Mesenchymal stem cell (in vitro differentiated cells and primary cell): ENCODE measurements at places on chromosomes 12 and 14.

- H3K27me3 ChIP-seq: no peaks in the 10 kb centered on the region
- H3K27ac ChIP-seq: no peak overlapping the region
- no peak for DNase-seq
- H3K4me1 ChIP-seq: no peaks in the 10 kb centered on the region
- H3K36me3 ChIP-seq: peaks cover 85% of the 10 kb centered on the region
These were observed 16.5 kb downstream of the PWP1 start for GRCh38 chr12:107702106-107702505.

DNA sequence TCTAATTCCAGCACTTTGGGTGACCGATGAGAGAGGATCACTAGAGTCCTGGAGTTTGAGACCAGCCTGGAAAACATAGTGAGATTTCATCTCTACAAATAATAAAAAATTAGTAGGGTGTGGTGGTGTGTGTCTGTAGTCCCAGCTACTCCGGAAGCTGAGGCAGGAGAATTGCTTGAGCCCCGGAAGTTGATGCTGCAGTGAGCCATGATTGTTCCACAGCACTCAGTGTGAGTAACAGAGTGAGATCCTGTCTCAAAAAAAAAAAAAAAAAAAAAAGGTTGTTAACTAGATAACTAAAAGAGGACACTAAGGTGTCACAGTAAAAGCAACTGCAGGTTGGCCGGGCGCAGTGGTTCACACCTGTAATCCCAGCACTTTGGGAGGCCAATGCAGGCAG is 121.3 kb upstream of the MAX start:
- no peak for DNase-seq
- H3K36me3 ChIP-seq: no peaks in the 10 kb centered on the region
- H3K4me3 ChIP-seq: no peak overlapping the region
- no peaks in the 10 kb centered on the region for H3K27me3 ChIP-seq
- H3K27ac ChIP-seq: no peak overlapping the region

GRCh38 chr12:79885911-79886490 is 48.9 kb downstream of the PPP1R12A start:
- no peaks in the 10 kb centered on the region for H3K27me3 ChIP-seq
- no peaks in the 10 kb centered on the region for H3K36me3 ChIP-seq
- H3K4me3 ChIP-seq: no peak overlapping the region
- no peak overlapping the region for H3K27ac ChIP-seq
- H3K4me1 ChIP-seq: peaks cover 1% of the 10 kb centered on the region
- no peak for DNase-seq

GRCh38 chr14:103908580-103908979 is 19.7 kb upstream of the TDRD9 start:
- DNase-seq: no peak
- H3K36me3 ChIP-seq: peaks cover 12% of the 10 kb centered on the region
- H3K27me3 ChIP-seq: no peaks in the 10 kb centered on the region
- no peak overlapping the region for H3K4me3 ChIP-seq

DNA sequence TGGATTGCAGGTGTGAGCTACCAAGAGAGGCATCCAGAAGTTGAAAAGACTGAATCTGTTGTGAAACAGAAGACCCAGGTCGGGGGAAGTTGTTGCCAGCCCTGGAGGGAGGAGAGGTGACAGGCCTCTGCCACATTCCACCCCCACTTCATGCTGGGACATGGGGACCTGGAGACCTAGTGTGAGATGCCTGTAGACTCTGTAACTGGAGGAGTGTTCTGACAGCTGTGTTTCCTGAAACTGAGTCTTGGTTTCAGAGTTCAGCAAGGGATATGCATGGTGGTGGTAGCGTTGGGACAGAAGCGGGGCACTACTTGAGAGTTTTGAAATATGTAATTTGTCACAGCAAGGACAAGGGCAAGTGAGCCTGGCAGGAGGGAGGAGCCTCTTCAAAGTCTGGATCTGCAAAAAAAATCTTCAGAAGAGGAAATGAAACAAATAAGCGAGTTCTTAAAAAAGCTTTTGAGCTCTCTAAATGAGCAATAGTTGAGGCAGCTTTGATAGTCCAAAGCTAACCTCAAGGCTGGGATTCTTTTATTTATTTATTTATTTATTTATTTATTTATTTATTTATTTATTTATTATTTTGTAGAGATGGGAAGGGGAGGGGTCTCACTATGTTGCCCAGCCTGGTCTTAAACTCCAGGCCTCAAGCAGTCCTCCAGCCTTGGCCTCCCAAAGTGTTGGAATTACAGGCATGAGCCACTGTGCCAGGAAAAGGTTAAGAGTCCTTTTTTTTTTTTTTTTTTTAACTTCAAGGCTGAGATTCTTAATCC is 58.9 kb upstream of the EEA1 start:
- no peak for DNase-seq
- no peaks in the 10 kb centered on the region for H3K27me3 ChIP-seq
- no peaks in the 10 kb centered on the region for H3K36me3 ChIP-seq
- H3K4me1 ChIP-seq: no peaks in the 10 kb centered on the region

DNA sequence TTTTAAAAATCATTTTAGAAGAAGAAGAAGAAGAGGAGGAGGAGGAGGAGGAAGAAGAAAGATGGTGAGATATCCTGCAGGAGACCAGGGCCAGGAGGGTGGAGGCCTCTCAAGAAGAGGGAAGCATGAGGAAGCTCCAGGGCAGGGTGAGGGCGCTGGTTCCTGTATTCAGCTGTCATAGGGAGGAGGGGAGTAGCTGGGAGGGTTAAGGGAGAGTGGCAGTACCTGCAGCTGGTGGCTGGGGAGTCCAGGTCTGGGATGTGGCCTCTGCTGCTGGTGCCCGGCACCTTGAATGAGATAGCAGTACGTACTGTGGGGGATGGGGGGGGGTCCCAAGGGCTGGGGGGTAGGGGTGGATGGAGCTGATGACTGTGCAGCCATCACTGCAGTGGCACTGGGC is 9.8 kb downstream of the RBP5 start:
- H3K4me3 ChIP-seq: no peak overlapping the region
- no peaks in the 10 kb centered on the region for H3K27me3 ChIP-seq
- no peak overlapping the region for H3K27ac ChIP-seq
- peaks cover 2% of the 10 kb centered on the region for H3K4me1 ChIP-seq
- no peak for DNase-seq

GRCh38 chr14:104085032-104085888 is at the start of gene ASPG:
Gene ASPG, plus strand, starts transcription at chr14:104085700. Its CDS starts 71 bp downstream, at chr14:104085771.
- no peak within 1 kb of the TSS for H3K4me3 ChIP-seq
- H3K27ac ChIP-seq: no peak within 1 kb of the TSS
- H3K36me3 ChIP-seq: no peaks in the 10 kb centered on the region

GRCh38 chr12:1206118-1206734 is 215.2 kb downstream of the ERC1 start:
- peak; percentile 17 for DNase-seq
- H3K36me3 ChIP-seq: peaks cover 6% of the 10 kb centered on the region
- no peak overlapping the region for H3K4me3 ChIP-seq
- H3K27ac ChIP-seq: no peak overlapping the region

DNA sequence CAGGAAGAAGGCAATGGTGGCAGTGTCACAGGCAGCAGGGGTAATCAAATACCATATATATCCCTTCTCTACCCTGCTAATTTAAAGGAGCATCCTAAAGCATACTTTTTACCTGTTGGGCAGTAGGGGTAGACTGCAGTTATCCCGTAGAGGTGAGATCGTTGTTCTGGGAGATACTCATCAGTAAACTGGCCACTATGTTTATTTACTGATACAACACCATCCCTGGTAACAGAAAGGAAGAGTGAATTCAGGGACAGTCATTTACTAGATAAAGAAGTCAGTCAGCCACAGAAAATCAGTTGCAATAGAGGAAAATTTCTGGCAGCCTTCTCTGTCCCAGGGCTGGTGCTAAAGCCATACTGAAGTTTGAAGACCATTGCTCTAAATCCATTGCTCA is 16.3 kb downstream of the RTRAF start:
- no peak overlapping the region for H3K4me3 ChIP-seq
- no peaks in the 10 kb centered on the region for H3K4me1 ChIP-seq
- no peaks in the 10 kb centered on the region for H3K27me3 ChIP-seq
- no peak overlapping the region for H3K27ac ChIP-seq
- H3K36me3 ChIP-seq: peaks cover 99% of the 10 kb centered on the region

- no peaks in the 10 kb centered on the region for H3K27me3 ChIP-seq
- H3K4me1 ChIP-seq: no peaks in the 10 kb centered on the region
- H3K4me3 ChIP-seq: no peak overlapping the region
- DNase-seq: no peak
These were observed 99.8 kb upstream of the MBIP start for GRCh38 chr14:36420149-36420687.

- no peak for DNase-seq
- H3K4me3 ChIP-seq: no peak overlapping the region
- H3K27ac ChIP-seq: peak overlapping the region; percentile 33
- no peaks in the 10 kb centered on the region for H3K27me3 ChIP-seq
- H3K36me3 ChIP-seq: no peaks in the 10 kb centered on the region
These were observed 81.2 kb downstream of the PRKD1 start for GRCh38 chr14:29846339-29847055.

DNA sequence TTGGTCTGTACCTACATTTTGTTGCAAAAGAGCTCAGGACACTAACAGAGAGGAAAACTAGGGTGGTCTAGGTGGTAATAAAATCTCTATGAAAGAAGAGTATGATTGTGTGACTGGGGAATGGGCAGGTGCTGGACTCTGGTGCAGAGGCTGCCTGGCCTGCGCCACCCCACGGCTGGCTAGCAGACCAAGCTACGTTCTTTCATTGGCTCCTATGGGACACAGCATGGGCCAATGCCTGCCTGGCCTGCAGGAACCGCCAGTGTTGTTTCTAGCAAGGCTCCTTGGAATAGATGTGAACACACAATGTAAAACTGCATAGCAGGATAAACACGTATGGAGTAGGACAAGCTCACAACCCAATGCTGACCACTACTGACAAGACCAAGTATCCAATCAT is 51.7 kb upstream of the CORO1C start:
- H3K4me1 ChIP-seq: peaks cover 7% of the 10 kb centered on the region
- H3K27ac ChIP-seq: no peak overlapping the region
- H3K36me3 ChIP-seq: peaks cover 32% of the 10 kb centered on the region
- no peaks in the 10 kb centered on the region for H3K27me3 ChIP-seq
- DNase-seq: no peak

- H3K27me3 ChIP-seq: no peaks in the 10 kb centered on the region
- DNase-seq: peak; percentile 82
- no peak overlapping the region for H3K4me3 ChIP-seq
- H3K4me1 ChIP-seq: peaks cover 3% of the 10 kb centered on the region
These were observed 57.1 kb downstream of the DYRK2 start for GRCh38 chr12:67705394-67706370.

DNA sequence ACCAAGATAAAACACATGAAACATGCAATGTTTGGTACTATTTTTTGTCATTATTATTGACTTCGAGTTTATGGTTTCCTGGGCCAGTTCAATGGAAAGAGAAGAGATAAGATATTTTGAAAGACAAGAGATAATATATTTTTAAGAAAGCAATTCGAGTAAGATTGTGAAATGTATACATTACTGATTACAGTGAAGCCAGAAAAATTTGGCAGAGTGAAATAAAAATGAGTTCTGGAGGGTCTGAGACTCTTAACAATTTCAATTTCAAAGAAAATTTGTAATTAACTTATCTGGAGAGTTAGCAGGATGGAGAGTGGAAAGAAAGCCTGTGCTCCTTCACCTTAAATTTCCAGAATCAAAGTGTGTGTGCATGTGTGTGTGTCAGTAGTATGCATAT is 17.3 kb downstream of the CCER1 start:
- H3K4me1 ChIP-seq: peaks cover 12% of the 10 kb centered on the region
- no peak overlapping the region for H3K27ac ChIP-seq
- H3K4me3 ChIP-seq: no peak overlapping the region
- no peaks in the 10 kb centered on the region for H3K27me3 ChIP-seq

- no peaks in the 10 kb centered on the region for H3K36me3 ChIP-seq
- peaks cover 4% of the 10 kb centered on the region for H3K4me1 ChIP-seq
- no peak overlapping the region for H3K27ac ChIP-seq
- H3K27me3 ChIP-seq: no peaks in the 10 kb centered on the region
- no peak for DNase-seq
These were observed 133.8 kb upstream of the CPM start for GRCh38 chr12:69066492-69067373.

DNA sequence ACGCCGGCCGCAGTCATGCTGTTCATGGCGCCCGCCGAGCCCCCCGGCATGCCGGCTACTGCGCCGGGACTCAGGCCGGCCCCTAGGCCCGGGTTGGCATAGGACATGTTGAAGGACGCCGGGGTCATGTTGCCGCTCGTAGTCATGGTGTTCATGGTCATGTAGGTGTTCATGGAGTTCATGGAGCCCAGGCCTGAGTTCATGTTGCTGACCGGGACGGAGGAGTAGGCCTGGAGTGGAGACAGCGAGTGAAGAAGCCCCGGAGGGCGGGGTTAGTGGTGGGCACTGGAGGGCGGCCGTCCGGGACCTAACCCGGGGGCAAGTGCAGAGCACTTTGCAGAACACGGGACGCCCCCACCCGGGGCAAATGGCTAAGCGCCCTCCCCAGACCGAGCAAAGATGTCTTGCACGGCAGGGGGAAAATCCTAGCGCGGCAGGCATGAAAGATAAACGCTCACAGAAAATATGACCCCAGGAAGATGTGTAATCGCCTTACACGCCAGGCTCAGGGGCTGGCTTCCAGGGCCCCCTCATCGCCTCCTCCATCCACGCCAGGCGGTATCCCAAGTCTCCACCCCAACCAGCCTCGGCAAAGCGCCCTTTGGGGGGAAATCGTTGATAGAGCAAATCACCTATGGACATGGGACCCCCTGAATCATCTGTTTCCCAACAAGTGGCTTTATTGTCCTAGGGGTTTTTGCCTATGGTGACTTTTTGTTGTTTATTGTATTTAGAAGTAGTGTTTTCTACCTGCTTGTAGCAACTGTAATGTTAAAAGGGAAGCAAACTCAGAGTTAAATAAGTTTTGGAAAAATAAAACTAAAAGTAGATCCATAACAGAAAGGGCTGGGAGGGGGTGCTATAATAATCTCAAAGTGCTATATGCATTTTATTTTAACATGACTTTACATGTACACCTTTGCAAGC is 2.3 kb downstream of the FOXA1 start:
- DNase-seq: peak; percentile 1
- H3K36me3 ChIP-seq: no peaks in the 10 kb centered on the region
- no peak overlapping the region for H3K27ac ChIP-seq
- H3K27me3 ChIP-seq: peaks cover 82% of the 10 kb centered on the region
- H3K4me3 ChIP-seq: peak overlapping the region; percentile 23

DNA sequence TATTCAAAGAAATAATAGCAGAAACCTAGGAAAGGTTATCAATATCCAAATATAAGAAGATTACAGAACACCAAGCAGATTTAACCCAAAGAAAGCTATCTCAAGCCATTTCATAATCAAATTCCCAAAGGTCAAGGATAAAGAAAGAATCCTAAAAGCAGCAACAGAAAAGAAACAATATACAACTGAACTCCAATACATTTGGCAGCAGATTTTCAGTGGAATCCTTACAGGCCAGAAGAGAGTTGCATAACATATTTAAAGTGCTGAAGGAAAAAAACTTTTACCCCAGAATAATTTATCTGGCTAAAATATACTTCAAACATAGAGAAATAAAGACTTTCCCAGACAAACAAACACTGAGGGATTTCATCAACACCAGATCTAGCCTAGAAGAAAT is 54.3 kb downstream of the DENND5B start:
- H3K4me1 ChIP-seq: no peaks in the 10 kb centered on the region
- H3K36me3 ChIP-seq: no peaks in the 10 kb centered on the region
- no peak overlapping the region for H3K4me3 ChIP-seq

GRCh38 chr14:100994082-100994481 is 90.6 kb upstream of the RTL1 start:
- H3K27me3 ChIP-seq: no peaks in the 10 kb centered on the region
- no peak for DNase-seq
